ENCODE measurements at places on chromosomes 7 and 10. TPM values are rescaled to one million over a fixed set of nuclear protein-coding genes. Genes with fewer than 3 reads are reported as not detected.

DNA sequence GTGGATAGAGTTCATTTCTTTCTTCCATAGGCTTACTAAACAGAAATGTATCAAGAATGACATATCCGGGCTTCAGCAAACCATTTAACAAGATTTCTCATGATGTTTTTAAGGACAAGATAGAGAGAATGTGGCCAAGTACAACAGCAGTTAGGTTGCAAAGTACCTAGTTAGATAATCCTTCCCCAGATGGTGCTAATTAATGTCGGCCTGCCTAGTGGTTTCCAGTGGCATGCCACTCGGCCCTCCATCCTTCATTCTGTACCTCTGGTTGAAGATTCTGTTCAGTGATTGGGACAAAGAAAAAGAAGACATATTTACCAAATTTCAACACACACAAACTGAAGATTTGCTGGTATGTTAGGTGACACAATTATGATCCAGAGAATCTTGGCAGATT is 212.1 kb downstream of the MACC1 start:
- no peaks in the 10 kb centered on the region for H3K4me1 ChIP-seq
- H3K27me3 ChIP-seq, result no peaks in the 10 kb centered on the region
- no peak overlapping the region for H3K4me3 ChIP-seq

The TMEM213 gene
- total RNA-seq, result not detected

DNA sequence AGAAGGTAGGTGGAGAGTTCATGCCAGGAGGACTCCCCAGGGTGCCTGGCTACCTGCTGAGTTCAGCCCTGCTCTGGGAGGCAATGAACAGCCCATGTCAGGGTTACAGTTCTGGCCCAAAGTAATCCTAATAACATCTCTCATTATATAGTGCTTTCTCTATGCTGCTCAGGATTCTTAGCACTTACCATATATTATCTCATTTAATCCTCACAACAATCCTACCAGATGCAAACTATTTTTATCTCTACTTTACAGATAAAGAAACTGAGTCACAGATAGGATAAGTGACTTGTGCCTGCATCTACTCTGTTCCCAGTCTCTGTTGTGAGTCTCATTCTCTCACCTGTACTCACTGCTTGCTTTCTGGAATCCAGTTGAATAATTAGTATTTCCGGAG is 105.1 kb upstream of the NFE2L3 start:
- H3K36me3 ChIP-seq, result no peaks in the 10 kb centered on the region
- H3K27me3 ChIP-seq, result no peaks in the 10 kb centered on the region
- no peak overlapping the region for H3K4me3 ChIP-seq
- DNase-seq, result no peak
- H3K4me1 ChIP-seq, result no peaks in the 10 kb centered on the region

The FAM3C gene
- 97.7 TPM for total RNA-seq

GRCh38 chr7:85750454-85750949 is 563.6 kb upstream of the SEMA3D start:
- H3K4me1 ChIP-seq, result no peaks in the 10 kb centered on the region
- H3K4me3 ChIP-seq, result no peak overlapping the region
- H3K36me3 ChIP-seq, result no peaks in the 10 kb centered on the region
- H3K27ac ChIP-seq, result no peak overlapping the region

The PSMC2 gene
- 90.8 TPM for total RNA-seq

GRCh38 chr10:118481871-118482270 is 113.6 kb downstream of the PRLHR start:
- H3K4me1 ChIP-seq, result no peaks in the 10 kb centered on the region
- H3K27ac ChIP-seq, result no peak overlapping the region
- no peaks in the 10 kb centered on the region for H3K36me3 ChIP-seq

The FKBP6 gene
- total RNA-seq, result not detected

GRCh38 chr7:49433794-49434193 is 339.6 kb upstream of the VWC2 start:
- H3K27ac ChIP-seq, result no peak overlapping the region
- H3K27me3 ChIP-seq, result no peaks in the 10 kb centered on the region
- DNase-seq, result no peak

The PDE1C gene
- total RNA-seq, result 4.0 TPM

DNA sequence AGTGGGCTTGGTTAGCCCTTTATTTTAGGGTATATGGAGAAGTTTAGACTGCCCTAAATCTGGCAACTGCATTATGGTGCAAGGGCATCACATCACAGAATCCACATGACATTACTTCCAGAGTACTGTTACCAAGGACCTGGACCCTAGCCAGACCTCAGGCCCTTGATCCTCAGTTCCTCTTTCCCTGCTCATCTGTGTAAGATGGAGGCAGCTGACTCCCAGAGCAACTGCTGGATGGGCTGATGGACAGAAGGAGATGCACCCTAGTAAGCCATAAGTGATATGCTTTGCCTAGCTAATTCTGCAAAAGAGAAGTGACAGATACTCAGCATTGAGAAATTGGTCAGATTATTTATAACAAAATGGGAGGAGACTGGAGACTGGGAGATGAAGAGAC is 131.7 kb downstream of the DYNC1I1 start:
- H3K36me3 ChIP-seq, result no peaks in the 10 kb centered on the region
- no peak overlapping the region for H3K4me3 ChIP-seq
- no peaks in the 10 kb centered on the region for H3K27me3 ChIP-seq

DNA sequence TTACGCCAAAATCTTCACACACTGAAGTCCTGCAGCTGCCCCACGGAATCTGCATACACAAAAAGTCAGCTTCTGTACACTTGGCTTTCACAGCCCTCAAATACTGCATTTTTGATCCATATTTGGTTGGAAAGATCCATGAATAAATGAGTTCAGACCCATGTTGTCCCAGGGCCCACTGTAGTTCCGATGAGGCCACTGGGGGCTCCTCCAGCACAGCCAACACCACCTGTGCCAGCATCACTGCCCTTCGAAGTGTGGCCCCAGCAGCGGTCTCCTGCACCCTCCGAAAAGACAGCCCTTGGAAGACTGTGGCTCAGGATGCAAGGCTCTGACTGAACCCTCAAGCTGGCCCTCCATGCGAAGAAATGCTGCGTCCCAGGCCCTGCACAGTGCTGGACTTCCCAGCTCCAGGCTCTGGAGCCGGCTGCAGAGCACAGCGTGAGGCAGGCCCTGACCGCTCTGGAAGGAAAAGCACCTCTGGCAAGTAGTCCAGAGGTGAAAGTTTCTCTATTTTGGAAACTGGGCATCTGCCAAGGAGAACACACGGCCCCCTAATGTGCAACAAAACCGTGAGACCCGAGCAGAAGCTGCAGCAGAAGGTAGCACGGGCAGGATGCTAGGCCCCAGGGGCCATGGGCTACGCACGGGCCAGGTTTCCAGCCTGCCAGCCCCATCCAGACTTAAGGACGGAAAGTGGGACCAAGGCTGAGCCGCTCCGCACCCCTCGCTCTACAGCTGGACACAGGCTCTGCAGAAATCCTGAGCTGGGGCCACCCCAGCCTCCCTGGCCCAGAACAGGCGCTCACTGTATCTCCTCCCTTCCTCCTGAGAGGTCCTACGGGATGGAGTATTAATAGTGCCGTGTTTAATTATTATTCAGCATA is 62.6 kb downstream of the PTPRN2 start:
- no peak overlapping the region for H3K27ac ChIP-seq
- no peaks in the 10 kb centered on the region for H3K4me1 ChIP-seq
- H3K4me3 ChIP-seq, result no peak overlapping the region
- H3K27me3 ChIP-seq, result no peaks in the 10 kb centered on the region
- no peaks in the 10 kb centered on the region for H3K36me3 ChIP-seq
- no peak for DNase-seq

The PBLD gene
- total RNA-seq, result 6.9 TPM

GRCh38 chr10:13984647-13985155 is 346.0 kb downstream of the FRMD4A start:
- H3K27ac ChIP-seq, result no peak overlapping the region
- no peaks in the 10 kb centered on the region for H3K27me3 ChIP-seq
- H3K4me1 ChIP-seq, result peaks cover 2% of the 10 kb centered on the region
- no peak overlapping the region for H3K4me3 ChIP-seq
- no peaks in the 10 kb centered on the region for H3K36me3 ChIP-seq

The COL17A1 gene
- total RNA-seq, result 0.49 TPM

The METTL2B gene
- 39.0 TPM for total RNA-seq

DNA sequence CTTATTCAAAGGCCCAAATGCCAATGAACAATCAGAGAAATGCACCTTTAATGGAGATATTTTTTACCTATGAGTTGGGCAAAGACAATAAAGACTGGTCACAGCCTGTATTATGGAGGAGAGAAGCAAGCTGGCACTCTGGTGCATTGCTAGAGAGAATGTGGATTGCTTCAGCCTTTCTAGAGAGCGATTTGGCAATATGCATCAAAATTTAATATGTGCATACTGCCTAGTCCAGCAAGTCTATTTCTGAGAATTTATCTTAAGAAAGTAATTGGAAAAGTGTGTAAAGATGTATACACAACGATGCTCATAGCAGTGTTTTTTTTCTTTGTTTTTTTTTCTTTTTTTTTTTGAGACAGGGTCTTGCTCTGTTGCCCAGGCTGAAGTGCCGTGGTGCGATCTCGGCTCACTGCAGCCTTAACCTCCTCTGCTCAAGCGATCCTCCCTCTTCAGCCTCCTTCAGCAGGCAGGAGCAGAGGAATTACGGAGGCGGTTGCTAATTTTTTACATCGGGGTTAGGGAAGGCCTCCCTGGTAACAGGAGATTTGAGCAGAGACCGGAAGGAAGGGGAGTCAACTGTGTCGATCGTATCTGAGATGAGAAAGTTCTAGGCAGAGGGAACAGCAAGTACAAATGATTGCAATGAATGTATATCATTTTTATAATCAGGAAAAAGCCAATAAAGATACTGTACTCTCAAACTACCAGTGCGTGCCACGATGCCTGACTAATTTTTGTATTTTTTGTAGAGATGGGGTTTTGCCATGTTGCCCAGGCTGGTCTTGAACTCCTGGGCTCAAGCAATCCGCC is 16.4 kb downstream of the KIAA1549 start:
- no peak overlapping the region for H3K27ac ChIP-seq
- DNase-seq, result no peak
- H3K4me3 ChIP-seq, result no peak overlapping the region
- no peaks in the 10 kb centered on the region for H3K27me3 ChIP-seq
- no peaks in the 10 kb centered on the region for H3K36me3 ChIP-seq

GRCh38 chr10:132588301-132589013 is 50.9 kb downstream of the INPP5A start:
- H3K4me1 ChIP-seq, result peaks cover 29% of the 10 kb centered on the region
- no peaks in the 10 kb centered on the region for H3K36me3 ChIP-seq
- no peak overlapping the region for H3K4me3 ChIP-seq
- H3K27me3 ChIP-seq, result no peaks in the 10 kb centered on the region

The SORBS1 gene
- total RNA-seq, result 37.9 TPM

The SLC29A3 gene
- 8.1 TPM for total RNA-seq

The SPAM1 gene
- not detected for total RNA-seq

DNA sequence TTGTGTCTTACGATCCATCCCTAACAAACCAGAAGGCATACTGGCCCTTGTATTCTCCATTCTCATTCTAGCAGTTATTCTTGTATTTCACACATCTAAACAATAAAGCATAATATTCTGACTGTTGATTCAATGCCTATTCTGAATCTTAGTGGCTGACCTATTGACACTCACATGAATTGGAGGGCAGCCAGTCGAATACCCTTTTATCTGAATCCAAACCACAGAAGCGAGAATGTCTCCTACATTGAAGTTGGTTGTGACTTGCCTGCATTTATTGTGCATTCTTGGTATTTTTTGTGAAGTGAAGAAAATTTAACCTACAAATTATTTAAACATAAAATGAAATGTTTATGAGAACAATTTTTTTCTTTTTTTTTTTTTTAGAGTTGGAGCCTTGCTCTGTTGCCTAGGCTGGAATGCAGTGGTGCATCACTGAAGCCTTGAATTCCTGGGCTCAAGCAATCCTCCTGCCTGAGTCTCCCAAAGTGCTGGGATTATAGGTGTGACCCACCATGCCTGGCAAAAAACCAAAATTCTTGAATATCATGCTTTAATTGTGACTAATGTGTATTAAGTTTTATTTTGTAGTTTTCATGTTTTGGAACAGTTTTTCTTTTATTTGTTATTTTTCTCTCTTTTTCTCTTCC is 22.7 kb downstream of the EXOC4 start:
- no peak overlapping the region for H3K27ac ChIP-seq
- DNase-seq, result no peak
- H3K36me3 ChIP-seq, result peaks cover 12% of the 10 kb centered on the region

DNA sequence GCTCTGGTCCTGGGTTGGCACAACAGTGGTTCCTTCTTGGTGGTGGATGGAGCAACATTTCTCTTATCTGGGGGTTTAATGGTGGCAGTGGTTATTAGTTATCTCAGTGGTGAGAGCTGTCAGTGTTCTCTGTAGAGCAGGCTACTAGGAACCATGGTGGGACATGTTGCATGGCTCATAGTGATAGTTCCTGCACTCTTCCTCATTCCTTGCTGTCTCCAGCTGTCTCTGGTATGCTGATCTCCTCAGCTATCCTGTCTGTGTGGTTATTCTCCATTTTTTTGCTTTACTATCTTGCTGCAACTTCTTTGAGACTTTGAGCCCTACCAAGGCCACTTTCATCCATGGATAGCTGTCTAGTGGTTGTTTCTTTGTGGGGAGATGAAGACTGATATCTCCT is 44.0 kb downstream of the CCDC7 start:
- no peaks in the 10 kb centered on the region for H3K36me3 ChIP-seq
- H3K27ac ChIP-seq, result no peak overlapping the region
- DNase-seq, result no peak
- no peaks in the 10 kb centered on the region for H3K4me1 ChIP-seq
- H3K4me3 ChIP-seq, result no peak overlapping the region
- H3K27me3 ChIP-seq, result no peaks in the 10 kb centered on the region

The KLHL7 gene
- 35.0 TPM for total RNA-seq

DNA sequence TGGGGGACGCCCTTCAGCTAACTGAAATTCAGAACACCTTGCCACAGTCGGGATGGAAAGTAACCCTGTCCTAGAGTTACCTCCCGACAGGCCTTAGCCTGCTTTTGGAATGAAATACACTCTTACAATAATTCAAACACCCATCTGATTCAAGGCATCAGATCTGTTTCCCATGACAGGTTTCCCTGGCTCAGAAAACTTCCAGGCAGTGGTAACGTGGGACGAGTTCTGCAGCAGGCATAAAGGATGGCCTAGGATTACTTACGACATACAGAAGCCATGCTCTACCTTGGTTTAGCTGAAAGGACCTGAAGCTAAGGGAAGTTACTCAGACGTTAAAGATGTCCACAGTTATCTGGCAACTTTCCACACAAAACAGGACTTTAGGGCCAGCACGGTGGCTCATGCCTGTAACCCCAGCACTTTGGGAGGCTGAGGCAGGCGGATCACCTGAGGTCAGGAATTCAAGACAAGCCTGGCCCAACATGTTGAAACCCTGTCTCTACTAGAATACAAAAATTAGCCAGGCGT is 5.0 kb downstream of the PAXIP1 start:
- peaks cover 3% of the 10 kb centered on the region for H3K4me1 ChIP-seq
- H3K4me3 ChIP-seq, result no peak overlapping the region
- DNase-seq, result no peak
- H3K36me3 ChIP-seq, result peaks cover 11% of the 10 kb centered on the region
- H3K27me3 ChIP-seq, result no peaks in the 10 kb centered on the region
- H3K27ac ChIP-seq, result no peak overlapping the region

- no peak overlapping the region for H3K4me3 ChIP-seq
- DNase-seq, result no peak
- no peak overlapping the region for H3K27ac ChIP-seq
- H3K4me1 ChIP-seq, result peaks cover 6% of the 10 kb centered on the region
- H3K36me3 ChIP-seq, result no peaks in the 10 kb centered on the region
These were observed 101.0 kb upstream of the ANKRD1 start for GRCh38 chr10:91021901-91022300.

The MAP3K8 gene
- 31.3 TPM for total RNA-seq

The ANKRD16 gene
- 8.0 TPM for total RNA-seq

All from thyroid gland (tissue), 4 donors.